Body of pancreas (tissue), 4 donors: ENCODE measurements at places on chromosomes 4 and X. TPM values are rescaled to one million over a fixed set of nuclear protein-coding genes. Genes with fewer than 3 reads are reported as not detected.

GRCh38 chr4:125796138-125796537, 481.4 kb downstream of the FAT4 start:
- H3K4me1 ChIP-seq = no peaks in the 10 kb centered on the region
- no peak for DNase-seq
- H3K27me3 ChIP-seq = no peaks in the 10 kb centered on the region
- H3K36me3 ChIP-seq = no peaks in the 10 kb centered on the region
- no peak overlapping the region for H3K4me3 ChIP-seq

GRCh38 chrX:119677654-119677981, 15.3 kb downstream of the SEPTIN6 start:
- H3K27ac ChIP-seq = no peak overlapping the region
- H3K4me1 ChIP-seq = peaks cover 5% of the 10 kb centered on the region
- H3K27me3 ChIP-seq = no peaks in the 10 kb centered on the region
- H3K36me3 ChIP-seq = no peaks in the 10 kb centered on the region
- no peak for DNase-seq

- DNase-seq = no peak
- no peaks in the 10 kb centered on the region for H3K27me3 ChIP-seq
- no peaks in the 10 kb centered on the region for H3K36me3 ChIP-seq
- H3K27ac ChIP-seq = no peak overlapping the region
- no peaks in the 10 kb centered on the region for H3K4me1 ChIP-seq
Observed at GRCh38 chr4:94925764-94926347, 168.1 kb downstream of the BMPR1B start.

DNA sequence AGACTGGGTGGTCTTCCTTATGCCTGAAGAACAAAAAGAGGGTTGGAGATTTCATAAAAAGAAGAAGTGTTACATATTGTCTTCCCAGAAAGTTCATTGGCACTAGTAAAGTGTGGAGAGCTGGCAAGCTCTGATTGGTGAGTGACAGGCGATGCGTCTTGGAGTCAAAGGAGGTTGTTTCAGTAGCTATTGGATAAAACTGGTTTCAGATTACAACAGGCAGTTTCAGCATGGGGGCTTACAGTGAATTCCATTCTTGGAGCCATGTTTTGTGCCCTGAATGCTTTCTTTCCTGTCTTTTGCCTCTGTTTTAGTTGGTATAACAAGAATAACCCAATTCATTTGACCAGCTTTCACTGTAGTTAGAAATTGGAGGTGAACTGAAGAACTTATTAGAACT, 750.5 kb downstream of the ADGRL3 start:
- H3K36me3 ChIP-seq = no peaks in the 10 kb centered on the region
- no peaks in the 10 kb centered on the region for H3K4me1 ChIP-seq

GPM6B gene
- 2.3 TPM for total RNA-seq

GRCh38 chr4:125401784-125402183, 87.0 kb downstream of the FAT4 start:
- H3K27me3 ChIP-seq = no peaks in the 10 kb centered on the region
- no peak for DNase-seq
- H3K36me3 ChIP-seq = no peaks in the 10 kb centered on the region
- H3K4me1 ChIP-seq = no peaks in the 10 kb centered on the region

DNA sequence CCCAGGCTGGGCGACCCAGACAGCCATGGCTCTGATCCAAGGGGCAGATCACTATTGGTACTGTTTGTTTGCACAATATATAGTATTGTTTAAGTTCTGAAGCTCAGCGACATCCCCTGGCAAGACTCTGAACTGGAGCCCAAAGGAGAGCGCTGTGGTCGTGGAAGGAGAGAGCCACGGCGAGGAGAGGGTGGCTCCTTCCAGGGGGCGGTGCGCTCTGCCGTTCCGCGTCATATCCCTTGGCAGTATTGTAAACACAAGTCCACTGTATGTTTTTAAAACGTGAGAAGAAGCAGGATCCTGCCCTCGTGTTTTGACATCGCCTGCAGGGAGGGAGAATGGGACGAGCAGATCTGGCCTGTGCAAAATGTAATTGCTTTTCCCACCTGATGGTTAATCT, 185.5 kb downstream of the RAB28 start:
- no peak overlapping the region for H3K27ac ChIP-seq
- no peak overlapping the region for H3K4me3 ChIP-seq
- peak; percentile 9 for DNase-seq
- H3K4me1 ChIP-seq = no peaks in the 10 kb centered on the region

PPP2R2C gene
- total RNA-seq = 0.66 TPM

DNA sequence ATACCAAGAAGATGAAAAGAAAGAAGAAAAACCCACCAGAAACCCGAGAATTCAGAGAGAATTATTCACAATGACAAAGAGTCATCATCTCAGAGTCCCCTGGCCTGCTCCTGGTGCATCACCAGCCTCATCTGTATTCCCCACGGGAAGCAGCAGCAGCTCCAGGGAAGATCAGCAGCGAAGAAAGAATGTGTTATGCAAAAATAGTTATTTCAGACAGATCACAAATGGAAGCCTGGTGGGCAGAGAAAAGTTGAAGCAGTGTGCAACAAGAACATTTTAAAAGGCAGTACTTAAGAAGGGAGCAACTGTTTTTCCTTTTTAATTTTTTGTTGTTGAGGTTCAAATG, 189.2 kb downstream of the PPP3CA start:
- DNase-seq = no peak
- H3K27me3 ChIP-seq = no peaks in the 10 kb centered on the region
- no peak overlapping the region for H3K4me3 ChIP-seq

- peak overlapping the region; percentile 4 for H3K4me3 ChIP-seq
- DNase-seq = peak; percentile 40
- H3K27ac ChIP-seq = peak overlapping the region; percentile 98
Observed at GRCh38 chr4:128812442-128813235, 3.1 kb downstream of the JADE1 start.
